ENCODE measurements at places on chromosomes 6 and 20.

DNA sequence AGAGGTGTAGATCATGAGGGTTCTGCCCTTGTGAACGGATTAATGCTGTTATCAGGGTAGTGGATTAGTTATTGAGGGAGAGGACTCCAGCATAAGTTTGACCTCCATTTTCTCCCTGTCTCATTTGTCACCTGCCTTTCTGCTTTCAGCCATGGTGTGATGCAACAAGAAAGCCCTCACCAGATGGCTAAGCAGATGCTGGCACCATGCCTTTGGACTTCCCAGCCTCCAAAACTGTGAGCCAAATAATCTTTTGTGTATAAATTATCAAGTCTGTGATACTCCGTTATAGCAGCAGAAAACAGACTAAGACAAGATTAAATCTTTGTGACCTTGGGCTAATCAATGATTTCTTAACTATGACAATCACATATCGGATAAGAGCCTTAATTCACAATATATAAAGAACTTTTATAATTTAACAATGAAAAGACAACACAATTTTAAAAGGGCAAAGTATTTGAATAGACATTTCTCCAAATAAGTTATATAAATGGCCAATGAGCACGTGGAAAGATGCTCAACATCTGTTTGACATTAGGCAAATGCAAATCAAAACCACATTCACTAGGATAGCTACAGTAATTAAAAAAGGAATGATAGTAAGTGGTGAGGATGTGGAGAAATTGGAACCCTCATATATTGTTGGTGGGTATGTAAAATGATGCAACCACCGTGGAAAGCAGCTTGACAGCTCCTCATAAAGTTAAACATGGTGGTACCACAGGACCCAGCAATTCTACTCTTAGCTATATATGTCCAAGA is 45.3 kb upstream of the IFNGR1 start:
- no peak for DNase-seq

DNA sequence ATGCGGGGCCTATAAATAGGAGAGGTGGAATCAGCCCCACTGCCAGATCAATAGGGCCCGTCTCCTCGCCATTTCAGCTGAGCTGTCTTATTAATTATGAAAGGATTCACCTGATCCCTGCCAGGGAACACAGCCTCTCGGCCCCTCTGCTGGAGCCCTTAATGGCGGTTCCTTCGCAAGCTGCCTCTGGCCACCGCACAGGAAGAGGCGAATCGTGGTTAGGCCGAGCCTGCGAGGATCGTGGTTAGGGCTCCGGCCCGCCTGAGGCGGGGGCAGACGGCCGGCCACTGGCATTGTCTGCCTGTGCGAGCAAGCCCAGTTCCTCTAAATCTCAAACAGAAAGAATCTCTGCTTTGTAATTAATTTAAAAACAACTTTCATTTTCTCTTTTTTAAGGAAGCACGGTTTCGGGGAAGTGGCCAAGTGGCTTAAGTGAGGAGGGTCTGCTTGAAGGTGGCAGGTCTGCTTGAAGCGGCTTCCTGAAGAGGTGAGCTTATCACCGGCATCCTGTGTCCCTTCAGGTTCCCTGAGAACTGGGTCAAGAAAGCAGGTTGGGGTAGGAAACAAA is 9.2 kb downstream of the NRN1 start:
- DNase-seq: no peak

DNA sequence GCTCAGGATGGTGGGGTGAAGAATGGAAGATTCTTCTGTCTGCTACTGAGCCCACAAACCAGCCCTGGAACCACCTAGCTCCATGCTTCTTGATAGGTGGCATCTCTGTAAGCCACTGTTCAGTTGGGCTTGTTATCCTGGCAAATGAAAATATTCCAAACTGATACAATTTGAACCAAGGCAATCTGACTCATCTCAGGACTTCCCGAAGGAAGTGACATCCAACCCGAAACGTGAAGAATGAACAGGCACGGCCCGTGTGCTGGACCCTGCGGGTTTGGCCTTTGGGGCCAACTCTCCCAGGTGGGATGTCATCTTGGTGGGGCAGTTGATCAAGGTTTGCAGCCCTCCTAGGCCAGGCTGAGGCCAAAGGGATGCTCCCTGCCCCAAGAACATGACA is 160.3 kb downstream of the PREX1 start:
- no peak for DNase-seq

DNA sequence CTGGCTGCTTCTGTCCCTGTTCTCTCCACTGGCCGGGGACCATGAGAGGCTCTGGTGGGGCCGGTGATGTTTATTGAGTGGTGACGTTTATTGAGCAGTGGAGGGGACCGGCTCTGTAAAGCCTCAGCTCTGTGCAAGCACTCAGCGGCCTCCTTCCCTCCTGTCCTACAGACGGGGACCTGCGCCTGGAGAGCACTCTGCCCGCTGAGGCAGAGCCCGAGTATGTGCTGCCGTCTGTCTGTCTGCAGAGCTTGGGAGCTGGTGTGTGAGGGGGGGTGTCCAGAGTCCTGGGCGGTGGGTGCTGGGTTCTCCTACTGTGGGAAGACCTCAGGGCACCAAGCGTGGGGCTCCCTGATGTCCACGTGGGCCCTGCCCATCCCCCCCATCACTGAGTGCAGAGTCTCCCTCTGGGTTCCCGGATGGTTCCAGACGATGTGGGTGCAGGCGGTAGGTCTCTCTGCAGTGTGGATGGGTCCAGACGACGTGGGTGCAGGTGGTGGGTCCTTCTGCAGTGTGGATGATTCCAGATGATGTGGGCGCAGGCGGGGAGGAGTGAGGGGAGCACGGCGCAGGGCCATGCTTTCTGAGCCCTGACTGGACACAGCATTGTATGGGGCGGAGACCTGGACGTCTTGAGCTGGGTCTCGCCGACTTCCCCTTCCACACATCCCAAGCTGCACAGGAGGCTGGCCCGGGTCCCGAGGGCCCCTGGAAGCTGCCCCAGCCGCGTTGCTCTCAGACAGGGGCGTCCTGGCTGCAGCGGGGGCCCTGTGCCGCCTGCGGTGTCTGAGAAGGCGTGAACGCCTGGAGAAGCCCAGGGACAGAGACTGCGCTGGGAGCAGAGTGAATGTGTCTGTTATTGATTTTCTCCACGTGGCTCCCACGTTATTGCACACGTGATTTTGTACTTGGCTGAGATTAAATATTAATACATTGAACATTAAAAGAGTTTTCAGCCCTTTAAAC is 14.9 kb upstream of the BHLHE23 start:
- DNase-seq: no peak

DNA sequence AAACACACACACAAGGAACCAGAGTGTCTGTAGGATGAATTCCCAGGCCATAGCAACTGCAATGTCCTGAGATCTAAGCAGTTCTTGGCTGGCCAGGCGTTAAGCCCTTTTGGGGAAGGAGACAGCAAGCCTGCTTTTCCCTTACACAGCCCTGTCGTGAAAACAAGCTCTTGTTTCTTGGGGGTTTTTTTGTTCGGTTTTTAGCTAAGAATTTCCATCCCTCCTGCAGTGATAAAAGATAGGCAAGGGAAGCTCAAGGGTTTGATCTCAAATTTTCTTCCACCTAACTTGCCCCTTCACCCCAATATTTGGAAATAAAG is 1.5 kb downstream of the TNFRSF21 start:
- DNase-seq: no peak

- DNase-seq: no peak
Measured at GRCh38 chr6:23589811-23590210, 536.2 kb upstream of the NRSN1 start.

DNA sequence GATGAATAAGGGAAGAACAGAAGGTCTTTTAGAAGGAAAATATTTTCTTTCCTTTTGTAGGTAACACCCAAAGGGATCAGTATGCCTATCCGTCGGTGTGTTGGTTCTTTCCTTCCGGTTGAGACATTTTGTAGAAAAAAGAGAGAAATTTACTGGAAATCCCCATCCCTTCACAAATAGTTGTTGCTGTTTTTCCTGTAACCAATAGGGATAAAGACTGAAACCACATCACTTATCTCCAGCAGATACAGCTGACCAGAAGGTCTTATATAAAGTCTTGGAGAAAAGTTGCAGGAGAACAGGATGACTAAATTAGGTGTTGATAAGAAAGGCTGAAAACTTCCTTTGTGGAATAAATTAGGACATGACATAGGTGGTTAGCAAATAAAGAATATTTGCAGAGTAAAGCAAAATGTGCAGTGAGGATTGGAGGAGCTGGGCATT is 14.8 kb upstream of the HLA-DRB1 start:
- DNase-seq: peak; percentile 54

- no peak for DNase-seq
Measured at GRCh38 chr6:150666071-150666470, 66.4 kb downstream of the PLEKHG1 start.

DNA sequence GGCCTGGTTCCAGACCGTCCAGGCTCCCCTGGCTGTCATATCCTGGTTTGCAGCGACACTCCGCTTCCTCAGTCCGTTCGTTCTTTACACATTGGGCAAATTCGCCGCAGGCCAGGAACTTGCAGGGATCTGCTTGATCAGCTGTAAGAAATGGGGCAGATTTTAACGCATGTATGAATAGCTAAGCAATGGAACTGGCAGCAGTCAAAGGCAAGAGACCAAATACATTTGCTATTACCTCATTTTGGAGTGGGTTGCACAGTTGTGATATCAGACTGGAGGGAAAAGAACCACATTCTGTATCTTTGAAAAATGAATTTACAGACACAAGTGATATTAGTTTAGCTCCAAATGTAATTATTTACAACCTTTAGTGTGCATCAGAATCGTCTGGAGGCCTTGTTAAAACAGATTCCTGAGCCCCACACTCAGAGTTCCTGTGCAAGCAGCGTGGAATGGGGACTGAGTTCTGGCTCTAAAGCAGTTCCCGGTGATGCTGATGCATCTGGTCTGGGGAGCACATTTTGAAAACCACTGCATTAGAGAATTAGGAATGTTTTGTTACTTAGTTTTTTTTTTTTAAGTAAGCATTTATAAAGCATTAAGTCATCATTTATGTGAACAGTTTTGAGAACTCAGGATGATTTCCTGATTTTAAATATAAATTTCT is 141.3 kb downstream of the IMPG1 start:
- DNase-seq: no peak

GRCh38 chr6:109511832-109512231 is 28.8 kb upstream of the ZBTB24 start:
- no peak for DNase-seq

- no peak for DNase-seq
Measured at GRCh38 chr6:88165844-88166492, at the start of gene CNR1. TSS of gene CNR1 (minus strand) at chr6:88166347. CDS start at chr6:88145274, 21,073 bp downstream.

- DNase-seq: no peak
Measured at GRCh38 chr6:14848019-14848418, 397.9 kb upstream of the JARID2 start.

DNA sequence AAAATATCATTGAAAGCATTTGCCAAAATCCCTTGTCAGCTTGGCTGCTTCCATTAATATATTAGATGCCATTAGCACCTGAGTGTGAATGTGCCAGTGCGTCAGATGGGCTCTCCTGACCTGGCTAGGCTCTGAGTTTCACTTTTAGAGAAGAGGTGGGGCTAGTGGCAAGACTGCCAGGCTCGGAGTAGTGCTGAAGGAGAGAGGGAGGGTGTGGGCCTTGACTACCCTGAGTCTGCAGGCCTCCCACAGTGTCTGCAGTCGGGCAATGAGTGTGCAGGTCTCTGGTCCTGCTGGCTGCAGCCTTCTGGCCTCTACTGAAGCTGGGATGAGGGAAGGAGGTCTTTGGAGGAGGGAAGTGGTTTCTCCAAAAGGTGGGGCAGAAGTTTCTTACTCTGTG is 34.6 kb upstream of the PNPLA1 start:
- DNase-seq: no peak

GRCh38 chr6:112086744-112087135 is 542 bp downstream of the TUBE1 start:
- DNase-seq: no peak

- no peak for DNase-seq
Measured at GRCh38 chr6:81623106-81623759, 129.2 kb downstream of the TENT5A start.

DNA sequence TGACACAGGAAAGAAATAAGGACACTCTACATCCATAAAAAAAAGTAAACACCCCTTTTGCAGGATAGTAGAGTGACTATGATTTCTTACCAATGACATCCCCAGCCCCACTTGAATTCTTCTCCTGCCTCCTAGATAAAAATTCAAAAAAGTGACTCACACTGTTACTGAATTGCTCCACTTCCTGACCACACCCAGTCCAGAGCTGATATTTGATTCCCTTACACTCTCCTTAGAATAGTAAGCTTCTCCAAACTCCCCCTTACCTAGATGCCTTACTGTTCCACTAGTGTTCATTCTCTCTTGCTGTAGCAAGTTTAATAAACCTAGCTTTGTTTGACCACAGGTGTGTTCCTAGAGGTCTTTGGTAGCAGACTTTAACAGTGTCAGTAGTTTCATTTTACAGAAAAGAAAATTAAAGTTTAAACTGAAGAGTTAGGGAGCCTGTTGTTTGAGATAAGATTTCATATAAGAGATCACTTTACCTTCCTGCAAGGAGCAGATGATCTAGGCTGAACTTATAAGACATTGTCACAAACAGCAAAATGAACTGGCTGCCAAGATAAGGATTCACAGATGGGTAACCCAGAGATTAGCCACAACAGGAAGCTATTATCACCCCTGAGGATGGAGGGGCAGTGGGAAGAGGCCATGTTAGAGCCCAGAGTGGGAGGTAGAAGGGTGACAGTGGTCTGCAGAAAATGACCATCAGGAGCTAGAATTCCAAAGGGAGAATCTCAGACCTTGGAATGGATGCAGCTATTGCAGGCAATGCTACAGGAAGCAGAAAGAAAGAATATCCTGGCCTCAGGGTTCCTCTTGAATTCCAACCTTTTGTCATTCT is 28.4 kb upstream of the BTN3A2 start:
- no peak for DNase-seq

DNA sequence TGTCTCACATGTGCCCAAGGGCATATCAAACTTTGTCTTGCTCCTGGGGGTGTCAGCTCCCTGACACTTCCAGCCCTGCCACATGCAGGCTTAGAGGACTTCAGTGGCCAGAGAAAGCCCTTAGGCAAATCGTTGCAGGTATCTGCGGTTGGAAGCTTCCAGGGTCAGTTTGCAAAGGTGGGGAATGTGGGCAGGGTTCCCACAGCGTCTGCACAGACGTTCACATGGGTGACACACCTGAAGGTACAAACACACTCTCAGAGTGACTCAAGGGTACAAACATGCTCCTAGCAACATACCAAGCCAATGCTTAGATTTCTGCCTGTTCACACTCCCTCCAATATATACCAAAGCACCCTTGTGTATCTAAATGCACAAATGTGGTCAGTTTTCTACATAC is 30.0 kb downstream of the VSTM2L start:
- DNase-seq: no peak

- DNase-seq: no peak
Measured at GRCh38 chr6:1379017-1379787, 10.2 kb upstream of the FOXF2 start.

Measured in CD4-positive, alpha-beta T cell treated with Interleukin-4 for 1 hour (primary cell).